T-helper 17 cell (primary cell): ENCODE measurements at places on chromosomes 16 and 17. TPM values are rescaled to one million over a fixed set of nuclear protein-coding genes. Genes with fewer than 3 reads are reported as not detected.

- no peak for DNase-seq
These were observed 54.1 kb downstream of the BAHCC1 start for GRCh38 chr17:81449351-81449750.

GRCh38 chr16:68074850-68075555, 10.2 kb upstream of the NFATC3 start:
- peak; percentile 52 for DNase-seq

DNA sequence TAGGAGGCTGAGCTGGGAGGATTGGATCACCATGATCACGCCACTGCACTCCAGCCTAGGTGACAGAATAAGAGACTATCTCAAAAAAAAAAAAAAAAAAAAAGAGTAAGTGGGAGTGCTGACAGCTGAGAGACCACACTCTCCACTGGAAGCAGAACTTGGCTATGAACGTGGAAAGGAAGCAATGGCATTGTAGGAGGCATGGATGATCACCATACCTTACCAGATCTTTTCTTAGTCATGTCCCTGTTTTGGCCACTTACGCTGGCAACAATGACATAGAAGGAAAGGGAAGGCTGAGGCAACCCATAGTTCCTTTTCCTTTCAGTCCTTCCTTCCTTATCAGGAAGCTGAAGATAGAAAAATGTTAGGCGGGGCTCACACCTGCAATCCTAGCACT, 3.7 kb upstream of the ATP1B2 start:
- no peak for DNase-seq

GRCh38 chr17:28141773-28142172, 99.3 kb downstream of the NLK start:
- DNase-seq: no peak

DNA sequence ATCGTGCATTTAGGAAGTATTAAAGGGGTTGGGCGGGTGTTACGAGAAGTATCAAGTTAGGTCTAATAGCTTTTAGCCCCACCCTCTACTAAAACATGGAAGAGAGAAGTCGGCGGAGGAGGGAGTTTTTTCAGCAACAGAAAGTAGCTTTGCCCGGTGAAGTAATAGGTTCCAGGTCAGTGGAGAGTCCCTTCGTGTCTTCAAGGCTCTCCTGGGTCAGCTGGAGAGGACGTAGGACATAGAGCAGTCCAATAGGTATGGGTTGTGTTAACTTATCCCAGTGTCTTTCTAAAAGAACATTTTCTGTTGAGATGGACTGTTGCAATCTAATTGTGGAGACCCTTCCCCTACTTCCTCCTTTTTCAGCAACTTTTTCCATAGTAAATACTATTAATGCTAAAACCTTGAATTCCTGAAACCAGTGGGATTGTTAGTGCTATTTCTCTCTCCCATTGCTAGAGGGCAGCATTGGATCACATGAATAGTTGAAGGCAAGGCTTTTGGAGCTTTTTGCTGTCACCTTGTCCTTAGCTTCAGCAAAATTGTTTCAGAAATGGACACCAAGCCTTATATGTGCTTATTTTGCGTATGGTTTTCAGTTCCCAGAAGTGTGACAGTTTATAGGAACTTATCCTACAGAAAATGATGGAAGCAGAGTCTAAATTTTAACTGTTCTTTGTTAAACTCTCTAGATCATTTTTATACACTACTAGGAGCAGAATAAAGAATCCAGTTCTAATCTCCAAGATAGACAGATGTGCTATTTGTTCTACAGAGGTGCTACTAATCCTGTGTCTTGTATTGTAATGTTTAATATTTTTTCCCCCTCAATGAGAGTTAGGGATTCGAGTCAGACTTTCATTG, 38.4 kb downstream of the UTP18 start:
- no peak for DNase-seq

DNA sequence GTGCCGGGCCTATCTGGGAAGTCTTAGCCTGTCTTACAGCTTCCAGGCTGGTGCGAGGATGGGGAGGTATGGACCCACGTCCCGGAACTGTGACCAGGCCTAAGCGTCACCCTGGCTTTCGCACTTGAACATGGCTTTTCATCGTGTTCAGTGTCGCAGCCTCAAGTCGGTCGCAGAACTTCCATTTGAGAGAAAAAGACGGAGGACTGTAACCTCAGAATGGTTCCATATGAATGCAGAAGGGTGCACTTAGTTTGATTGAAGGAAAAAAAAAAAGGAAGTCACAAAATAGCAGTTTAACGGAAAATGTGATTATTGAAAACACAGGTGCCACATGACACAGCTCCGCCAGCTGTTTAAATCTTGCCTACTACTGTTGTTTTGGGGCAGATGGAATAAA, 30.2 kb upstream of the JPT2 start:
- no peak for DNase-seq

GRCh38 chr16:86928523-86929011, 350.2 kb downstream of the FOXL1 start:
- DNase-seq: no peak

Gene FAAP100
- total RNA-seq: 25.2 TPM

Gene FOXN1
- not detected for total RNA-seq

Gene PRDM7
- not detected for total RNA-seq

Gene CA7
- total RNA-seq: not detected
